Stimulated activated CD4-positive, alpha-beta T cell treated with anti-CD3 and anti-CD28 coated beads, Interleukin-4, amount 100 ng/mL, for 24 hours (primary cell): ENCODE measurements at places on chromosomes 3 and 15.

DNA sequence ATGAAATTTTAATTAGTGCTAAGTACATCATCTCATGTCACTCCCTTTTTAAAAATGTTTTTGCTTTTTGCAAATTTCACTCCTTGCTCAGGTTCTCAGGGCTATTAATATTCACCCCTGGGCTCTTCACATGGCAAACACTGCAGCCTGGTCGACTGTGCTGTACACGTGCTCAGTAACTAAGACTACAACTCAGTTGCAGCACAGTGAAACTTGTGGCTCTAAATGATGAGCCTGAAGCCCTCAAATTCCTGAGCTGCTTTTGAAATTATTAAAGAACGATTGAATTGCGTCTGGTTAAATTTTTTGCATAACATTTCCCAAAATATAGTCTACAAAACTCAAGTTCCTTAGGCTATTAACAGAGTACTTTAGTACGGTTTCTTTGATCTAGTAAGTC lies 159.3 kb upstream of the C2CD4B start:
- DNase-seq = no peak

DNA sequence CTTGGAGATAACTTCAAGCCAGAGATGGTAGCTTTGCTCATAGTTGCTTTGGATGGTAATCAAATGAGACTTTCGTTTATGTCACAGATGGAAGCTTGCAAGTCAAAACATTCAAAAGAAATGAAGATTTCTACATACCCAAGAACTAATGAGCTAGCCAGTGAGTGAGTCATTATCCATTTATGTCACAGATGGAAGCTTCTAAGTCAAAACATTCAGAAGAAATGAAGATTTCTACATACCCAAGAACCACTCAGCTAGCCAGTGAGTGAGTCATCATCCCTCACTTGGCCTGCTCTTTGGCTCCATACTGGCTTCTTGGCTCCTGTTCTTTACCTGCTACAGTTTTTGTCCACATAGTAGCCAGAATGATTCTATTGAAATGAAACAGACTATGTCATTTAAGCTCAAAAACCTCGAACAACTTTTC lies 559.8 kb upstream of the CBLB start:
- peak; percentile 58 for DNase-seq

DNA sequence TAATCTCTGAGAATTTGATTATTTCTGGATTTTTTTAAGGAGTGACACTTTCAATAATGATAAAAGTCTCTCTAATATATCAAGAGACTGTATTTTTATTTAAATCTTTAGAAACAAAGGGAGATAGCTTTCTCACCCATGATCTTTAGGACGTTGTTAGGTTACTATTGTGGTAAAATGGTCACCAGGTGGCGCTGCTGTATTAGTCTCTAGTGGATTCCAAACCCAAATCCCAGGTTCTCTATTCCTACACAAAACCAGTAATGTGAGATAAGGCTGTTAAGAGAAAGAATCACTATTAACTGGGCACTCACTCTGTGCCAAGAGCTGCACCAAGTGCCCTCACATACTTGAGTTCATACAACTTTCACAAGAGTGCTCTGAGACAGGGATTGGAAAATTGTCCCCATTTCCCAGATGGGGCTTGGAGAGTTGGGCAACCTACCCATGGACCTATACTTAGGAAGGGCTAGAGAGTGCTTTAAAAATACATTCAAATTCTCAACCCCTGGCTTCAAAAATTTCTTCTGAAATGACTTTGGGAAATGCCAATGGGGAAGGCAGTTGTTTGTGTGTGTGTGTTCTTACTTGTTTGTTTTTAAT lies 593.4 kb upstream of the TGFBR2 start:
- DNase-seq = peak; percentile 58

GRCh38 chr3:130687327-130687726 lies 59.3 kb downstream of the PIK3R4 start:
- no peak for DNase-seq
